ENCODE measurements at places on chromosomes 6 and 20. TPM values are rescaled to one million over a fixed set of nuclear protein-coding genes. Genes with fewer than 3 reads are reported as not detected.

DNA sequence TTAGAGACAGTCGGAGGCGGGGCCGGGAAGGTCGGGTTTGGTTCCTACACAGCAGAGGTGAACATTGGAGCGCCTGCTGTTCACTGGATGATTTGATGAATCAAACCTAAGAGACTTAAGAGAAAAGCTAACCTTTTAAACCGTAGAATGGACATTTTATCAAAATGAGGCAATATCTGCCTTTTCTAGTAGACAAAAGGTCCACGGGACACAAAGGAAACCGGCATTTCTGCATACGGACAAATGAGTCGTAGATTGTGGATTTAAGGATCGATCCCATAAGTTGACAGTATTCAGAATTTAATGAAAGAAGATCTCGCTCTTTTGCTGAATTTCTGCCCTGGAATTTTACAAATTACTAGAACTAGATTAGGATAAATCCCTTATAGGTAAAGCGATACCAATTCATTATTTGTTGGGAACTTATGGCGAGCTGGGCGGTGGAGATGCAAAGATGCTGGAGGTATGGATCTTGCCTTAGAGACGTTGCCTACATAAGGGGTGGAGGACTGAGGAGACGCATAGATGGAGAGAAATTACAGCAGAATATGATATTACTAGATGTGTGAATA lies 400 bp downstream of the PAK1IP1 start:
- DNase-seq = no peak

GRCh38 chr6:104943781-104944180 lies 13.1 kb upstream of the LIN28B start:
- DNase-seq = no peak

DNA sequence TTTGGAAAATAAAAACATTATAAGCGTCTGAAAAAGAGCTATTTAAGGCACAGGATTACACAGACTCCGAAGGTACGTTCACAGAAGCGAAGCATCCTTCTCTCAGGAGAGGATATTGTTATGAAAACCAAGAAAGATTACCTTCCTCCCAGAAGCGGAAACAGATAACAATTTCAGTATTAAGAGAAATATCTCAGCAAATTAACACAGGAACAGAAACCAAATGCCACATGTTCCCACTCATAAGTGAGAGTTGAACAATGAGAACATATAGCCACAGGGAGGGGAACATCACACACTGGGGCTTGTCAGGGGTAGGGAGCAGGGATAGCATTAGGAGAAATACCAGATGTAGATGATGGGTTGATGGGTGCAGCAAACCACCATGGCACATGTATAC lies 109.7 kb downstream of the CDK19 start:
- no peak for DNase-seq

GRCh38 chr6:41371461-41371991 lies 36.1 kb downstream of the NCR2 start:
- DNase-seq = peak; percentile 50

DNA sequence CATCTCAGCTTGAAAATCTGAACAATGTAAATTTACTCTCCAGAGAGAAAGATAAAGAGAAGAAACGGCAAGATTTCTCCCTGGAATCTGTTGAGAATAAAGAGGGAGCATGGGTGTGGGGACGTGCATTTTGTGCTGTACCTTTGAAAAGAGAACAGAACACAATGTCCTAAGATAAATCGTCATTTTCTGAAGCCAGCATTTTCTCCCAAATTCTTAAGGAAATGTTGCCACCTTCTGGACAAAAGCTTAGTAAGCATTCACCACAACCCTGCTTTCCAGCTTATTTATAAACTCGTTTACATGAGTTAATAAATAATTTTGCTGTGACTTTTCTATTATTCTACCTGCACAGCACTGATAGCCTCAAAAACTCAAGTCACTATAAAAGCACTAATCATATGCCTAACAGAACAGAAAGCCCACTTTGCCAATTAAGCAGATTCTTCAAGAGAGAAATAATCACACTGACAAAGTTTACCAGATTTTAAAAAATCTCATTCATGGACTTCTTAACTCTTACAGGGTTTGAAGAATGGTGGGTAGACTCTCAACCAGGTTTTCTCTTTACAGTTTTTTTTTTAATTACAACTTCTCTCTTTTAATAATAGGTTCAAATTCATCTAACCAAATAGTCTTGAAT lies 155.8 kb downstream of the MBOAT1 start:
- DNase-seq = no peak

- no peak for DNase-seq
Measured at GRCh38 chr6:70456735-70457134, 43.4 kb downstream of the FAM135A start.

DNA sequence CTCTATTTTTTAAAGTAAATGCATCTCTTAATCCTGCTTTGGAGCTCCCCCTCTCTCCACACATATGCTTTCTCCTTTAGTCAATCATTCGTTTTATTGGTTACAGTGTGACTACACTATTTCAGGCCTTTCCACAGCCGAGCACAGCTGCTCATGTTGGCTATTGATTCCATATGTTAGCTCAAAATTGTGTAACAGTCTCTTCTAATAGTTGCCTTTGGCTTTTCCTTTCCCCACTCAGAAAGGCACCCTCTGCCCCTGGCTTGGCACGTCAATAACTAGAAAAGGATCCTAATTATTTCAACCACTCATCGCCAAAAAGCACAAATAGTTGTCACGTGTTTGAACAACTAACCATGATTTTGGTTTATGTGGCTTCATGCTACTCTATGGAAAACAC lies 410.3 kb upstream of the SLC35B3 start:
- DNase-seq = no peak

- DNase-seq = no peak
Measured at GRCh38 chr20:59827138-59828056, 106.0 kb downstream of the SYCP2 start.

The FAM162B gene
- polyA plus RNA-seq = 11.6 TPM

The TTLL9 gene
- polyA plus RNA-seq = 0.24 TPM

The PNLDC1 gene
- 1.1 TPM for polyA plus RNA-seq
